ENCODE measurements at places on chromosomes 16 and 17.

DNA sequence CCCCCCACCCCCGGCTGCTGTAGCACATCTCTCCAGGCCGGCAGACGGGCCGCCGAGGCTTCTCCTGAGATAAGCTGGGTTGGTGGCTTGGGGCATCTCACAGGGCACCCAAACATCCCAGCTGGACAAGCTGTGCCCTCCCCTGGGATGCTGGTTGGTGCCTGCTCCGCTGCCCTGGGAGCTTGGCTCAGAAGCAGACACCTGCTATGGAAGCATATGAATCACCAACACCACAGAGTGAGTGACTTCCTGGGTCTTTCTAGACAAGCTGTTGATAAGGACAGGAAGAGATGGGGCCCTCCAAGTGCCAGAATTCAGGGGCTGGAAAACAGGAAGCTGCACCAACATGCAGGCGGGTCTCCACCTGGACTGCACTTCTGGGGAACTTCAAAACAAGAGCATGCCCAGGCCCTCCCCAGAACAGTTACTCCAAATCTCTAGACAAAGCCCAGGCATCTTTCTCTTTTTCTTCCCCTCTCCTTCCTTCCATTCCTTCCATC is 13.7 kb downstream of the C16orf95 start:
- DNase-seq, result no peak

DNA sequence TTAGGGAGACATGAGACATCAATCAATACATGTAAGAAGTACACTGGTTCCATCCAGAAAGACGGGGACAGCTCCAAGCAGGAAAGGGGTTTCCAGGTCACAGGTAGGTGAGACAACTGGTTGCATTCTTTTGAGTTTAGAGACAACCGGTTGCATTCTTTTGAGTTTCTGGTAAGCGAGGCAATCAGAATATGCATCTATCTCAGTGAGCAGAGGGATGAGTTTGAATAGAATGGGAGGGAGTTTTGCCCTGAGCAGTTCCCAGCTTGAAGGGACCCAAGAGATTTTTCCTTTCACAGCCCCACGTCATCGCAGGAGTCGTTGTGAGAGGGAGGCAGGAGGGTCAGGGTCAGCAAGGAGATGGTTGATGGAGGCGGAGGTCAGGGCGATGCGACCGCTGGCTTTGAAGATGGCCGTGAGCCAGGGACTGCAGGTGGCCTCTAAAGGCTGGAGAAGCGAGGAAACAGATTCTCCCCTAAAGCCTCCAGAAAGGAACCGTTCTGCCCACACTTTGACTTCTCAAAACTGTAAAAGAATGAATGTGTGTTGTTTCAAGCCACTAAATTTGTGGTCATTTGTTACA is 36.5 kb downstream of the IRF8 start:
- no peak for DNase-seq

DNA sequence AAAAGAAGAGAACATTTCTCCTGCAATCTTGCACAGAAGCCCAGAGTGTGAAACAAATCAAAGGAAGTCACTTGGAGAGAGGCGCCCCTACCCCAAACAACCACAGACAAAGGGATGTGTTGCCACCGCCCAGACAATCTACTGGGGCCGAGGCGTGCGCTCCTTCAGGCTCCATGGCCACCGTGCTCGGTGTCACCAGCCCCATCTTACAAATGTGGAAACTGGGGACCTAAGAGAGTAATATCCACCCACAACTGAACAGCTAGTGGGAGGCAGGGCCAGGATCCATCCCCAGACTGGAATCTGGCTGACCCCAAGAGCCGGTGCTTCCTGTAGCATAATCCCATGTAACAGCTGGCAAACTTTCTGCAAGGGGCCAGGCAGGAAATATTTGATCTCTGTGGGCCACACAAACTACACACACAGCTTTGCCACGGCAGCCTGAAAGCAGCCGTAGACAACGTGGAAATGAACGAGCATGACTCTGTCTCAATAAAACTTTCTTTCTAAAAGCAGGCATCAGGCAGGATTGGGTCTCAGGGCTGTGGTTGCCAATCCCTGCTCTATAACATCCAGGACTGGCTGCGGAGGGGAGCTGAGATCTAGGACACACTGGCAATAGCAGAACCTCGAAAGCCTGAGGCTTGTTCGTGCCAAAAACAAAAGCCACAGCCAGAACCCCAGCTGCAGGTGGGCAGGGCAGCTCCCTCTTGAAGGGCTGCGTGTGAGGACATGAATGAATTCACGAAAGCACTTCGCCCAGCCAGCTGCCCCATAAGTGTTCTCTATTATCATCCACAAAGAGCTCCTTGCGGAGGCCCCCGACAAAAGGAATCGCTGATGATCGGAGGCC is 26.6 kb upstream of the GINS2 start:
- peak; percentile 60 for DNase-seq

GRCh38 chr17:75673487-75673886 is 6.3 kb downstream of the SAP30BP start:
- DNase-seq, result no peak

GRCh38 chr17:16438557-16439302 is 23.4 kb downstream of the TRPV2 start:
- peak; percentile 97 for DNase-seq

- no peak for DNase-seq
Measured at GRCh38 chr16:87828071-87828906, 41.0 kb downstream of the SLC7A5 start.

DNA sequence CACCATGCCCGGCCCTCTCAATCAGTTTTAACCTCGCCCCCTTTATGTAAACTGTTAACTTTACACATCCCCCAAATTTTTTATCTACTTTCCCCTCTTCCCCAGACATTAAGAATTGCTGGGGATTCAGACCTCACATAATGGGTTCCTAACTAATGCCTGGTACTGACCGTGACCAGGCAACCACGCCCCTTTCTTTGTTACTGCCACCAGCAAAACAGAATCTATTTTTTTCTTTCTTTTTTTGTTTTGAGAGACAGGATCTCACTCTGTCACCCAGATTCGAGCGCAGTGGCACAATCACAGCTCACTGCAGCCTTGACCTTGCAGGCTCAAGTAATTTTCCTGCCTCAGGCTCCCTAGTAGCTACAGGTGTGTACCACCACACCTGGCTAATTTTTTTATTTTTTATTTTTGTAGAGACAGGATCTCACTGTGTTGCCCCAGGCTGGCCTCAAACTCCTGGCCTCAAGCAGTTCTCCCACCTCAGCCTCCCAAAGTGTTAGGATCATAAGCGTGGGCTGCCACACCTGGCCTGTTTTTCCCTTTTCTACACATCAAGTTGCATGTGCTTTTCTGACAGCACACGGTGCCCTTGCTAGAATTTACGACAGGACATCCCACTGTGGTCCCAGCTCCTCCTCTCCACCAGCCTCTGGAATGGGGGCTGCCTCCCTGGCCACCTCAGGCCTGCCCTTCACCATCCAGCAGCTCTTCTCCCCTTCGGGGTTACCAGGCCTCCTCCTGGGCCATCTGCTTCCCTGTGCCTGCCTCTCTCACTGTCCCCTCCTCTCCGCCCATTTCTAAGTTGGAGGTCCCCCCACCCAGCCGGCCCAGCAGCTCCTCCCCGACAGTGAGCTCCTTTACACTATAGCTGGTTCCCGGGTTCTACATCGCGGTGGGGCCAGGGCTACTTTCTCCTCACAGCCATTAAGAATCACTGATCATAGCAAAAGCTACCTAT is 10.8 kb downstream of the CPNE2 start:
- no peak for DNase-seq

DNA sequence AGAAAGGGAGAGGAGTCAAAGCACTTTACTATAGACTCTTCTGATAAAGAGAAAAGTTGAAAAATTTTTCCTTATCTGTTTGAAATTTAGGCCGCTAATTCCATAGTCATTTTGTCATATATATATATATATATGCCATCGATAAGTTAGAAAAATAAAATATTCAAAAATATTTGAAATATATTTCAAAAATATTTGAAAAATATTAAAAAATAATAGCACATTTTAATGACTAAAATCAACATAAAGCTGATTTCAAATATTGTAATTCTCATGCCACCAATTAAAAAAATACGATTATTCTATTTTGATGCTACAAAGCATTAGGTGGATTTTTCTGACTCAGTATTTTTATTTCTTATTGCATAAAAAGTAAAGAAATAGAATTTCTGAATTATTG is 87.1 kb downstream of the KIF2B start:
- DNase-seq, result no peak

DNA sequence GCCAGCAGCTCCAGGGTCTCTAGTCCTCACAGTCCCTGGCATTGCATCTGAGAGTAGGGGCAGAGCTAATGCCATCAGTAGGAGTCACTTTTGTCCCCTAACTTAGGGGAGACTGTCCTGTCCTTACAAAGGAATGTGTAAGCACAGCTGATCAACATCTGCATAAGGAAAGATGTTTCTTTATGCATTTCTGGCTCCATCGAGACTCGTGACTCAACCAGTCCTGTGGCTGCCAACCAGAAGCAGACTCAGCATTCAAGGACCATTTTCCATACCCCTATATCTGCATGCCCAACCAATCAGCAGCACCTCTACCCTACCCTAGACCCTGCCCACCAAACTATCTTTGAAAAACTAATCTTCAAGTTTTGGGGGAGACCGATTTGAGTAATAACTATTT is 8.2 kb upstream of the MPP2 start:
- no peak for DNase-seq

GRCh38 chr16:66961065-66961744 is at the start of gene CES3:
Gene CES3, plus strand, starts transcription at chr16:66961266. Its CDS starts 42 bp downstream, at chr16:66961308.
- DNase-seq, result peak; percentile 66

GRCh38 chr17:52465407-52465806 is 306.9 kb upstream of the CA10 start:
- no peak for DNase-seq

- no peak for DNase-seq
Measured at GRCh38 chr16:78098595-78099270, 721 bp upstream of the WWOX start.

- no peak for DNase-seq
Measured at GRCh38 chr17:65459677-65460347, 101.6 kb downstream of the AXIN2 start.

- no peak for DNase-seq
Measured at GRCh38 chr16:88917915-88918627, 51.6 kb upstream of the PABPN1L start.

DNA sequence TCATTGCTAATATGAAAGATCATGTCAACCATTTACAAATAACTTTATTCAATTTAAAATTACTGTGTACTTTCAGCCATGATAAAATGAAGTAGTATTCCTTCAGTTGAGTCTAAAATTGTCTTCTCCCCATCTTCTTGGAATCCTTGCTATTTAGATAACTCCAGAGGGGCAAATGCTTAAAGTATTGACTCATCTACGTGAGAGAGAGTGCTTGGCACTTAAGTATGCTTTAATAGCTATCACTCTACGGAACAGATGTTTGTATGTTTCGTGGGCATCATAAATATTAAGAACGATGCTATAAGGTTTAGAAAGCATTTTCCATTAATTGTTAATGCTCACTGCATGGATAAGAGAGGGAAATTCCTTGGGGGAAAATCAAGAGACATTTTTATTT is 69.3 kb upstream of the MED13 start:
- DNase-seq, result no peak

GRCh38 chr17:76560036-76560876 is 20.4 kb downstream of the PRCD start:
- DNase-seq, result no peak

GRCh38 chr17:21357696-21358656 is 18.2 kb upstream of the KCNJ12 start:
- peak; percentile 76 for DNase-seq

- DNase-seq, result no peak
Measured at GRCh38 chr16:84897911-84898377, 78.2 kb downstream of the CRISPLD2 start.

DNA sequence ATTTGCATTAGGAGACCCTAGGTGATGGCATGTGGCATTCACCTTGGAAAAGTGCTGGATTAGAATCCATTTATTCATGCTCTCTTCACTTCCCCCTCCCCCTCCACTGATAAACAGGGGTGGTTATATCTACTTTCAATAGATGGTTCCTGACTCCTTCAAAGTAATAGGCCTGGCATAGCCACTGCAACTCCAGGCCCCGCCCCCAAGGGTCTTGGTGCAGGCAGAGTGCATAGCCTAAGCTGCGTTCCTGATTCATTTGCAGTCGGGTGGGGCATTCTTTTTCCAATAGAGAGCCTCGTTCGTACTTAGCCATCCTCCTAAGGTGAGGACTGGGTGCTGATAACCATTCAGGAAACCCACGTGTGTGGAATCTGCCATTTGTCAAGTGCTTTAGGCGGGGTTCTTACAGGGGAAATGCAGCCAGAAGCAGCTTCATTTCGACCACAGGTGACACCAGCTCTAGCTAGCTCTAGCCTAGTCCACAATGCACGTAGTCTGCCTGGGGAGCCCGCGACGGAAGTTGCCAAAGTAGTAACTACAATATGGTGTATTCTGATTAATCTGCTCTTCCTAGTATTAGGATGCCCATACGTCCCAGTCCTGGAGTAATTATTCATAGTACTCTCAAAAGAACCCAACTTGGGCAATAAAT is 11.1 kb downstream of the UBE2O start:
- DNase-seq, result no peak

- DNase-seq, result peak; percentile 55
Measured at GRCh38 chr16:10514369-10515055, 65.9 kb downstream of the EMP2 start.

DNA sequence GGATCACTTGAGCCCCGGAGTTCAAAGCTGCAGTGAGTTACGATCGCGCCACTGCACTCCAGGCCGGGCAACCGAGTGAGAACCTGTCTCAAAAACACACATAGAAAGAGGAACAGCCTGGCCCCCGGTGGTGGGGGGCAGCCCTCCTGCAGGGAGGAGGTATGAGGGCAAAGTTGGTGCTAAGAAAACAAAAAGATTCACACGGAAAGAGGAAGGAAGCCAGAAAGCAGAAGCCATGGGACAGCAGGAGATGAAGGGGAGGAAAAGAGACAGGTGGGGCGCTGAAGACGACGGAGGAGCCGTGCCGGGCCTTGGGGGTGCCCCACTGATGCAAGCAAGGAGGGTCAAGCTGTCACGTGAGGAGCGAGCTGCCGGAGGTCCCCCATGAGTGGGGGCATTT is 8.2 kb upstream of the C16orf74 start:
- DNase-seq, result no peak

- DNase-seq, result no peak
Measured at GRCh38 chr17:40320756-40321523, 12.0 kb downstream of the RARA start.

DNA sequence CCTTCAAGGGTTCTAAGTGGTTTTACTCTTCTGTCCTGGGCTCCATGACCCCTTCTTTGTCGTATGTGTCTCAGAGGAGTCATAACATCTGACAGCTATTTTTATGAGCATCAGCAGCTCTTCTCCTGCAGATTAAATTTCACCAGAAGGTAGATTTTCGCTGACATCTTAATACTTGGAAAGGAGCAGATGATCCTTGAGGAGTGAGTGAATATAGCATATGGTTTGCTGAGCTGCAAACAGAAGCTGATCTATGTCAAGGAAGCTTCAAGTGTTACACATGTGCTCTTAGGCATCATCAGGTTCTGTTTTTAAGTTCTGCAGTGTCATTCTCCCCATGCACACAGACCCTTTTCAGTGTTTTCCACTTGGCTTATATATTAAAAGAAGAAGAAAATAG is 49.2 kb upstream of the MYH2 start:
- no peak for DNase-seq

- DNase-seq, result no peak
Measured at GRCh38 chr16:49470513-49470991, 96.9 kb downstream of the C16orf78 start.
